Esophagus muscularis mucosa (tissue), 4 donors: ENCODE measurements at places on chromosomes 1 and 21. TPM values are rescaled to one million over a fixed set of nuclear protein-coding genes. Genes with fewer than 3 reads are reported as not detected.

RNF207 gene
- total RNA-seq, result 18.3 TPM

PADI2 gene
- 0.46 TPM for total RNA-seq

STMN1 gene
- 15.0 TPM for total RNA-seq

KCNK1 gene
- 1.8 TPM for total RNA-seq

KCNE2 gene
- total RNA-seq, result not detected

IL10RB gene
- total RNA-seq, result 16.9 TPM
